ENCODE measurements at places on chromosomes 13 and 19.

- peak; percentile 83 for DNase-seq
These were observed 621.0 kb downstream of the EFNB2 start for GRCh38 chr13:105914291-105915036.

DNA sequence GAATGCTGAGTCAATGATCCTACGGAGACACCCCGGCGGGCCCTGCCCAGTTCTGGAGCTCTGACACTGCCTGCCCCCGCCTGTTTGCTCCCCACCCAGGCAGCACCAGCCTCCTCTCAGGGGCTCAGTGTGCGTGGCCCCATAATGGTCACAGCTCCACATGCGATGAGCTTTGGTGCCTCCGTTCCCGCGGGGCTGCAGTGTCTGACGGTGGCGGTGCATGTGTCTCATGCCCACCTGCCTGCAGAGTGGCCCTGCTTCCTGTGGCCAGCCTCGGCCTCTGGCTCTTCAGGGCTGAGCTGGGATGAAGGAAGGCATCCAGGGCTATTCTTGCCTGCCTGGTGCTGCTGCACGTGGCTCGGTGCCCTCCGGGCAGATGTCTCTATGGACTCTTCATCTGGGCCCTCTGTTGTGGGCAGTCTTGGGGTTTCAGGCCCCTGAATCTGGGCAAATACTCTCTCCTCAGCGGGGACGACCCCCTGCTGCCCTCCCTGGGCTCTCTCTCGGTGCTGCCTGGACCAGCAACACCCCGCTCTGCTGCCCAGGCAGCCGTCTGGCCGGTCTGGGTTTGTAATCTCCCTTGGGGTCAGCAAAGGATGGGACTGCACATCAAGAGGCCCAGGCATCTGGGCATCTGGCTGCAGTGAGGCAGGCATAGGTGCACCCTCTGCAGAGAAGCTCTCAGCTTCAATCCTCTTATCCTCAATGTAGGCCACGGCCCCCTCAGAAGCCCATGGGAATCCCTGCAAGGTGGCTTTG lies 19.3 kb upstream of the TMEM255B start:
- no peak for DNase-seq

DNA sequence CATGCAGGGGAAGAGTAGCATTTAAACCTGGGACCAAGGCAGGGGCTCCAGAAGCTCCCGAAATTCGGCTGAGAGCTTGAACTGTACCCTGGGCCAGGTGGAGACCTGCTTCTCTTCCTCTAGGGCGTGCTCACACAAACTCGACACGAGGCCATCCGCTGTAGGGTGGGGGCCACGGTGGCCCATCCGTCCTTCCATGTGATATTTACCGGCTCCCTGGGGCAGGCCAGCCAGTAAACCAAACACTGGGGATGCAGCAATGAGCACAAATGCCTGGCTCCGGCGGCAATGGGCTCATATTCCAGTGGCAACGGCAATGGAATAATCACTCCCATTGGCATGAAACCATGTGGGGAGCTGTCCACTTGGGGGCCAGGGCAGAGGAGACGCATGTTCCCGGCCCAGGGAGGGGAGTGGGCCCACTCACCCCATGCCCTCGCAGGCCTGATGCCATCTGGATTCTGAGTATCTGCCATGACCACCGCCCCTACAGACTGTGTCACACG lies 10.8 kb downstream of the SH3GL1 start:
- no peak for DNase-seq

GRCh38 chr13:44694291-44694690 lies 118.2 kb upstream of the TSC22D1 start:
- no peak for DNase-seq

DNA sequence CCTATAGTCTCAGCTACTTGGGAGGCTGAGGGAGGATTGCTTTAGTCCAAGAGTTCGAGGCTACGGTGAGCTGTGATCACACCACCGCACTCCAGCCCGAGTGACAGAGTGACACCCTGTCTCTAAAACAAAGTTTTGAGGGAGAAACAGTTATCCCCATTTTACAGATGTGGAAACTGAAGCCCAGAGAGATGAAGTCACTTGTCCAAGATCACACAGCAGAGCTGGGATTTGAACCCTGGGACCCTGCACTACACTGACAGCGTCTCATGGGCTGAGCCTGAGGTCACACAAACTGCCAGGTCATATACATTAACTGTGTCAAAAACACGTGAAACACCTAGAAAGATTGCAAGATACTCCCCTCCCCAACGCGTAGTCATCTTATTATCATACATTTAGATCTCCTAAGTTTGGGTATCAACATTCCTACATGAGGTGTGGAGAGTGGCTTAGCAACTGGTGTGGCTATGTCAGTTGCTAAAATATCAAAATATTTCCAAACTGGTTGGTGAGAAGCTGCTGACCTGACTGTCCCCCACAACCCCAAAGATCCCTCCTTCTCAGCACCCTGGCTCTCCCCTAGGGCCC lies 8.2 kb downstream of the FCGBP start:
- DNase-seq: no peak

- no peak for DNase-seq
These were observed 577.3 kb upstream of the GPC6 start for GRCh38 chr13:92649140-92649813.

Measured in AG04449 (cell line).